Umbilical cord (tissue), 2 donors: ENCODE measurements at places on chromosomes 16 and 17. TPM values are rescaled to one million over a fixed set of nuclear protein-coding genes. Genes with fewer than 3 reads are reported as not detected.
A peak's percentile ranks its signal among the peaks of the same experiment; 100 is the strongest.

- no peak for DNase-seq
Observed at GRCh38 chr17:55242476-55242875, 22.3 kb upstream of the HLF start.

GRCh38 chr17:67891481-67892119 lies 66.3 kb downstream of the BPTF start:
- DNase-seq, result peak; percentile 24

- DNase-seq, result no peak
Observed at GRCh38 chr16:81275795-81276194, 37.3 kb downstream of the BCO1 start.

DNA sequence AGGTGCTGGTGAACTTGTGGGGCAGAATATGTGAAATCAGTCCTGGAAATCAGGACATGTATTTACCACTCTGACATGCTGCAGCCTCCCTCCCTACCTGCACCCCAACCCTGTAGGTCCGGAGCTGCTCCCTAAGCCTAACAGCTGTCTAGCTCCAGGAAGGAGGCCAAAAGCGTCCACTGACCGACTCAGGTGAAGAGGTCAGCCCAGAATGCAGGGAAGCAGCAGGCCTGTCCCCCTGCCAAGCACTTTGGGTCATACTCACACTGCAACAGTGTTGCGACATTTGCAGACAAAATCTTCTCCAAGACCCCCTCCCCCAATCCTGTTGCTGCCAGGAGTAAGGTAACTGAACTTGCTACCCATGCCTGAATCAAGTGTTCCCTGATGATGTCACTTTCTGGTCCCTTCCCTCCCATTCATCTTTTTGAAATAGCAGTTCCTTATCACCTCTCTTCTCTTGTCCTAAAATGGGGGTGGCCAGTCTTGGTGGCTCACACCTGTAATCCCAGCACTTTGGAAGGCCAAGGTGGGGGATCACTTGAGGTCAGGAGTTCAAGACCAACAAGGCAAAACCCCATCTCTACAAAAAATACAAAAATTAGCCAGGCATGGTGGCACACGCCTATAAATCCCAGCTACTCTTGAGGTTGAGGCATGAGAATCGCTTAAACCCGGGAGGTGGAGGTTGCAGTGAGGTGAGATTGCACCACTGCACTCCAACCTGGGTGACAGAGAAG lies 1.3 kb upstream of the ACLY start:
- DNase-seq, result no peak

DNA sequence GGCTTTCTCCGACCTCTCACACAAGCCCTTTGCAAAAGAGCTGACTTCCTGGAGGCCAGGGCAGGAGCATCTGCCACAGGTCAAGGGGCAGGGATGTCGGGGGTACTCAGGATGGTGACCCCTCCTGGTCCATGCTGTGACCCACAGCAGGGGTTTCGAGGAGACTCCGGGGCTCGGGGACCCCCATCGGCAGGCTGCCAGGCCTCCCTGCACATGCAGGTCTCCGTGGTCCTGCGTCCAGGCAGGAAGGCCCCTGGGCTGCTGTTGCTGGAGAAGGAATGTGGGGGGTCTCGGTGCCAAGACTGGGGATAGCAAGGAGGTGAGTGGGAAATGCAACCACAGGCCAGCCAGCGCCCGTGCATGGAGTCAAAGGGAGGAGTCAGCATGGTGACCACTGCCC lies 11.6 kb downstream of the NATD1 start:
- no peak for DNase-seq

DNA sequence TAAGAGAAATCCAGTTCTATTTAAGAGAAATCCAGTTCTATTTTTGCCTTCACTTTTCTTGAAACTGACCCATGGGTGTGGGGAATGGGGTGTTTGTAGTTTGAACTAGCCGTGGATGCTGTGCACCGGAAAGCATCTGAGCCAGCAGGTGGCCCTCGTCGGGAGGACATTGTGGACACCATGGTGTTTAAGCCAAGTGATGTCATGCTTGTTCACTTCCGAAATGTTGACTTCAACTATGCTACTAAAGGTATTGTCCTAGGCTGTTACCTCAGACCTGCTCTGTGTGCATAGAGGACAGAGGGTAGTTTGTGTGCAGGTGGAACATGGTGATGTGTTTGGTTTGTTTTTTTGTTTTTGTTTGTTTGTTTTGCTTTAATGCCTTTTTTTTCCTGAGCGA lies 3.3 kb downstream of the ATXN2L start:
- DNase-seq, result no peak

- DNase-seq, result peak; percentile 19
Observed at GRCh38 chr16:86951831-86952598, 365.2 kb downstream of the C16orf95 start.

DNA sequence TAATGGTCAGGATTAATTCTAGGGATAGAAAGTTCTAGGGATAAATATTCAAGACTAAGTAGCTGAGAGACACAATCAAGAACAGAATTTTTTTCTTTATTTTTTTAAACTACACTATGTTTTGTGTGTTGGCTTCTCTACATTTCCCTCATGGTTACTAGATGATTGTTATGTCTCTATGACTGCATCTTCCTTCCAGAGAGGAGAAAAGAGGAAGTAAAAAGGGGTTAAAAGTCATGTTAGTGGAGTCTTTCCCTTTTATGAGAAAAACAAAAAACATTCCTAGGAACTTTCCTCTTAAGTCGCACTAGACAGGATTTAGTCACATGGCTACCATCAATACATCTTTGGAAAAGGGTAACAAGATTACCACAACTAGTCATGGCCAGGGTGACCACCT lies 375.0 kb downstream of the KCNJ2 start:
- no peak for DNase-seq

DNA sequence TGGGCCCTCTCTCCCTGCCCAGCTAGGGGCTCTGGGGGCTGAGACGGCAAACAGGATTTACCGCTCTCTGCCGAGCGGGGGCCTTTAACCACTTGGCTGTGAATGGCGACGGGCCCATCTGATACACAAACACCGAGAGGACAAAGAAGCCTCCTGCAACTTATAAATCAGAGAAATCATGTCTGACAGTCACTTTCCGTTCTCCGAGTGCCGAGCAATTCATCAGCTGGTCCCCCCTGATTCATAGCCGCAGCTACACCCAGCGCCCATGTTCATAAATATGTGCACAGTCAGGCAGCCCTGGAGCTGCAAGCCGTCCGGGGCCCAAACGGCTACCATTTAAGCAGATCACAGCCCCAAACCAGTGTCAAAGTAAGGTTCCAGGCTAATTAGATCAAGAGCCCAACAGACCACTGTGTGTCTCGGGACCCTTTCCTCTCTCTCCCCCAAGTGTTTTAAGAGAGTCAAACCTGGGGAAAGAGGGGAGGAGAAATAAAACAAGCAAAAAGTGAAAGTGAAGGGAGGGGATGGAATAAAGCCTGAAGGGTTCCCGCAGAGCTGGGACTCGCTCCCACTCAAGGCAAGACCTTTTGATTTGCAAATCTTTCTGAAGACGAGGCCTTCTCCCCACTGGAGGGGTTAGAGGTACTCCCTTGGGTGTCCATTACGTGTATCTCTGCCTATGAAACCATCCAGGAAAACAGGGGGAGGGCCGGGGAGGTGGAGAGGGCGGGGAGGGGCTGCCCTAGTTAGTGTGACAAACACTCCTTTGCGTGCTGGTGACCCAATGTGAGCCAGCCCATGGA lies 154.7 kb downstream of the C16orf78 start:
- DNase-seq, result peak; percentile 63

- no peak for DNase-seq
Observed at GRCh38 chr17:61470530-61471136, 18.4 kb downstream of the TBX4 start.

CHST6 gene
- total RNA-seq, result 0.48 TPM

TERB1 gene
- 1.7 TPM for total RNA-seq

INCA1 gene
- total RNA-seq, result 2.9 TPM

PABPN1L gene
- total RNA-seq, result 1.7 TPM

PRR15L gene
- not detected for total RNA-seq

PRM1 gene
- not detected for total RNA-seq

CES3 gene
- total RNA-seq, result 3.4 TPM

TMEM220 gene
- total RNA-seq, result 20.0 TPM

C16orf96 gene
- 0.48 TPM for total RNA-seq
